Chondrocyte (in vitro differentiated cells): ENCODE measurements at places on chromosomes 2 and 18. TPM values are rescaled to one million over a fixed set of nuclear protein-coding genes. Genes with fewer than 3 reads are reported as not detected.

DNA sequence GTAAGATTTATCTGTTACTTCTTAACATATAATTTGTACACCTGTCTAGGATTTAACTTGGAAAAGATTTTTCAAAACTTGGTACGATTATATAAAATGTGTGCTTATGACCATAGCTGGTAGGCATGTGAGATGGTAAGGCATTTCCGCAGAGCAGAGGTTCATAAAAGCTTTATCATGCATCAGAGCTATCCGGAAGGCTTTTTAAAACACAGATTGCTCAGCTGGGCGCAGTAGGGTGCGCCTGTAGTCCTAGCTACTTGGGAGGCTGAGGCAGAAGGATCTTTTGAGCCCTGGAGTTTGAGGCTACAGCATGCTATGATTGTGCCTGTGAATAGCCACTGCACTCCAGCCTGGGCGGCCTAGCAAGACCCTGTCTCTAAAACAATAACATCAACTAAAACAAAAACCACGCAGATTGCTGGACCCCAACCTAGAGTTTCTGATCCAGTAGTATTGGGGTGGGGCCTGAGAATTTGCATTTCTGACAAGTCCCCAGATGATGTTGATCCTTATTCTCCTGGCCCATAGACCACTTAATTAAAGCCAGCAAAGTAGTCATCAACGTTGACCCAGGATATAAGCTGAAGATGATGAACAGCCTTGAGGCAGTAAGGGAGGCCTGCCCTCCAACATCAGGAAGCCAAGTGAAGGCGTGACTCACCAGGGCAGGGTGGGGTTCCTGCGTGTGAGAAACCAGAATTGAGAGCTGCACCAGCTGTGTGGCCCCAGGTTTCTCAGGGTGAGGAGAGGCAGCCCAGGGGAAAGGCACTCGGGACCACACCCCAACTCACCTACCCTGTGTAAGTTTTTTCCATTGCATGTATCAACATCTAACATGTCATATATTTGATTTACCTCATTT lies 21.6 kb upstream of the SLC20A1 start:
- DNase-seq = peak; percentile 30

GRCh38 chr18:9240270-9240669 lies 94.3 kb upstream of the TWSG1 start:
- no peak for DNase-seq

DNA sequence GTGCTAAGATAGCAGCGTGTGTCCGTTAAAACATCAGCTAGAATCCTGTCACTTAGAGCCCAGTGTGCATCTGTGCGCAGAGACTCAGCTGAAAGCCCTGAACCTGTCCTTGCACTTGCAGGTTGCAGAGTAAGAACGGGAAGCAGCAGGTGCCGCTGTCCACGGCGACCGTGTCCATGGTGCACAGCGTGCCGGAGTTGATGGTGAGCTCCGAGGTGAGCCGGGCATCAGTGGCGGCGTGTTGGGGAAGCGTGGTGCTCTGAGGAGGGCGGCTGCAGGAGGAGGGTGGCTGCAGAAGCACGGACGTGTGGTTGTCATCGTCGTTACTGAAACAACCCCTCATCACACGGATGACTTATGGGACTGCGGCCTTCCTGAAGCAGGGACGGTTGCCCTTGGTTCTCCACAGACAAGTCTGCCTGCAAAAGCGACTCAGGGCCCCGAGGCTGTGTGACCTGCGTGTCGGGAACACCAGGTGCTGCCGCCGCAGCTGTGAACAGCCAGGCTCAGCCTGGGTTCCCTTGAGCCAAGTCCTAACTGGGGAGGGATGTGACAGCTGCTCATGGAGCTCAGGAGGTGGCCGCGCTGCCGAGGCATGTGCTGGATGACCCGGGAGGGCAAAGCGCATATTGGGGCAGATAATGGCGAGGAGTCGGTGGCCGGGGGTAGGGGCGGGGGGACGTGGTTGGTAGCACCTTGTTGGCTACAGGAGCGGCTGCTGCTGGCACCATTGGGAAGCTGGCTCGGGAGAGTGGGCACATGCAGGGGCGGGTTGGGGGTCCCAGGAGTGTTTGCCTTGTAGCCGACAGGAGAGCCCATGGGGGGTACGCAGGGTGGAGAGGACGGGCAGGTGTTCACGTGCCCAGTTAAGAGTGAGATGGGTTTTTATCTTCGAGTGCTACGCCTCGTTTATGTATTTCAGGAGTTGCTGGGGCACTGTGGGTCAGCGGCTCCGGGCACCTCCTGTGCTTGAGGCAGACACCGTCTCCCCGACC lies 16.6 kb downstream of the CTDP1 start:
- peak; percentile 83 for DNase-seq

RAPH1 gene
- 58.9 to 71.6 TPM (median 71.5 TPM) in 3 replicates for total RNA-seq

GRCh38 chr2:98350411-98350810 lies 4.2 kb downstream of the CNGA3 start:
- no peak for DNase-seq

DNA sequence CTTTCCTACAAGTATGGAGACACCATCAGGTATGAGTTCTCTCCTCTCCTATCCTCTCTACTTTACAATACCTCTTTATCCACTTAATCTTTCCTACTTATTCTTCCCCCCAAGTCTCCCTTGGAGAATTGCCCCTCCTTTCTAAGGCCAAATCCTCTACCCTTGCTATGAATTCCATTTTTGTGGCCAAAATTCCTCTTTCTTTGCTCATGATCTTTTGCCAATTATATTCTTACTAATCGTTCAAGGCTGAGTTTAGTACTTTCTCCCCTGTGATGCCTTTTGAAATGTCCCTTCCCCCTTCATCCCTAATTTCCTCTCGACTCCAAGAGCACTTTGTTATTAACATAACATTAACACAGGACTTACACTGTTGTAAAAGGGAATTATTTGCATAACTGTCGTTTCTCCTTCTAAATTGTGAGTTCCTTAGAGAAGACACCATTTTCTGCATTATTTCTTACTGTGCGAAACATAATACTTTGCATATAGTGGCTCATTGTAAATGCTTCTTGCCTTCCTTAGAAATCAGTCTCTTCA lies 133.4 kb downstream of the KCTD1 start:
- DNase-seq = no peak

DNA sequence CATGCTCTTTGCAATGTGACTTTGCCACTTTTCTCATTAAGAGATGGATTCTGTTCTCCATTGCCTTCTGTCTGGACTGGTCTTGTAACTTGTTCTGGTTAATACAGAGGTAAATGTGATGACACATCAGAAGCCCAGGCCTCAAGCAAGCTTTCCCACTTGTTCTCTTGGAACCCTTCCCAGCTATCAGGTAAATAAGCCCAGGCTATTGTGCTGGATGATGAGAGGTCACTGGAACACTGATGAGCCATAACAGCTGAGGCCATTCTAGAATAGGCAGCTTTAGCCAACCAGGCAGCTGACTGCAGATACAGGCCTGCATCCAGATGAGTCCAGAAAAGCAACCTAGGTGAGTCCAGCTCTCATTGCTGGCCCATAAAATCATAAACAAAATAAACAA lies 1007.0 kb upstream of the ACVR2A start:
- no peak for DNase-seq
